ENCODE measurements at places on chromosomes 1 and 21.

DNA sequence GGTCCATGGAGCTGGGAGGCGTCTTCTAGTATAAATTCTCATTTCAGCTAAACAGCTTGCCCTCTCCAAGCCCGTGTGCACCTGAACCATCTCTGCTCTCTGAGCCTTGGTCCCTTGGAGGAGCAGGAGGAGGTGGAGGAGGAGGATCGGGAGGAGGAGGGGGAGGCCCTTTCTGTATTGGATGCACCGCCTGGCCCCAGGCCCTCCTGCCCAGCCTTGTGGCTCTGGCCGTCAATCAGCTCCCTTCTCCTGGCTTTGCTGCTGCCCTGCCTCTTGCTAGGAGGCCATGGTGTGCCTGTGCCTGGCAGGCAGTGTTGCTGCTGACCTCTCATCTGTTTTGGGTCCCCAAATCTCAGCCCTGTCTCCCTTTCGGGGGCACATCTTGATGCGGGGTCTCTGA lies 9.0 kb downstream of the COL18A1 start:
- no peak for DNase-seq

DNA sequence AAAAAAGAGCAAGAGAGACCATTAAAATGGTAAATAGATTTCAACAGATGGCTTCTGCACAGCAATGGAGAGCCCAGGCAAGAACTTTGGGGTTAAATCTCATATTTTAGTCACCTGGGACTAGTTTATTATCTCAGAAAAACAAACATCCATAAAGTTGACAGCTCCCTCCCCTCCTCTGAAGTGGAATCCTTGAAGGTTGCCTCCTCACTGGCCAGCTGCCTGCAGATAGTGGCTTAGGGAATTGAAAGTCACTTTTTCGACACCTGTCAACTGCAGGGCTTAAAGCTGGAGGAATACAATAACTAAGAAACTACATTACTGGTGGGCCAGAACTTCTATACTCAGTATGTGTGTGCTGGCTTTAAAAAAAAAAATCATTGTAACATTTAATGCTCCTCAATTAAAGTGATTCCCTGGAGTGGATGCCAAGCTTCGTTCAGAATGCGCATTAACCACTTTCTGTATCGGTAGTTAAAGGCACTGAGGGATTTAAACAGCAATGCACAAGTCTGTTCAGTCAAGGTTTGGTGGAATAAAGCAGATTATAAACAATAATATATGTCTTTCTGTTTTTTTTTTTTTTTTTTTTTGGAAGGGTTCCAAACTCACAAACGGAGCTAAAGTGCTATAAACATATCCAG lies 52.5 kb downstream of the LHX4 start:
- DNase-seq, result no peak

DNA sequence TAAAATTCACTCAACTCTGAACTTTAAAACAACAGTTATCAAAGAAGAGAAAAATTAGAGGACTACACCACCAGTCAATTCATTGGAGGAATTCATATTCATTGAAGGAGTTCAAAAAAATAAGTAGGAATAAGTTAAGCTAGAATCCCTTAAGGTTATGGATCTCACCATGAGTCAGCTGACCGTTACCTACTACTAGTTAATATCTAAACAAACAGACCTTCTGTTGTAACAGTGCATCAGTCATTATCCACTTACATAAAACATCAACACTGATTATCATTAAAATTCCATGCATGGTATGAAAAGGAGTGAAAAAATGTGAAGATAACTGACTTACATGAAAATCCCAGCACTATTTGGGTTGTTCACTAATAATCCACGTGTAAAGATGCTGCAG lies 44.9 kb downstream of the FOXJ3 start:
- no peak for DNase-seq

GRCh38 chr1:163046071-163046470 lies 23.1 kb upstream of the RGS4 start:
- DNase-seq, result no peak

GRCh38 chr1:216960716-216961115 lies 237.5 kb upstream of the ESRRG start:
- DNase-seq, result no peak

- DNase-seq, result no peak
Measured at GRCh38 chr1:227937838-227938145, 9.9 kb downstream of the WNT9A start.

GRCh38 chr1:16109571-16109970 lies 36.1 kb upstream of the FAM131C start:
- DNase-seq, result no peak

DNA sequence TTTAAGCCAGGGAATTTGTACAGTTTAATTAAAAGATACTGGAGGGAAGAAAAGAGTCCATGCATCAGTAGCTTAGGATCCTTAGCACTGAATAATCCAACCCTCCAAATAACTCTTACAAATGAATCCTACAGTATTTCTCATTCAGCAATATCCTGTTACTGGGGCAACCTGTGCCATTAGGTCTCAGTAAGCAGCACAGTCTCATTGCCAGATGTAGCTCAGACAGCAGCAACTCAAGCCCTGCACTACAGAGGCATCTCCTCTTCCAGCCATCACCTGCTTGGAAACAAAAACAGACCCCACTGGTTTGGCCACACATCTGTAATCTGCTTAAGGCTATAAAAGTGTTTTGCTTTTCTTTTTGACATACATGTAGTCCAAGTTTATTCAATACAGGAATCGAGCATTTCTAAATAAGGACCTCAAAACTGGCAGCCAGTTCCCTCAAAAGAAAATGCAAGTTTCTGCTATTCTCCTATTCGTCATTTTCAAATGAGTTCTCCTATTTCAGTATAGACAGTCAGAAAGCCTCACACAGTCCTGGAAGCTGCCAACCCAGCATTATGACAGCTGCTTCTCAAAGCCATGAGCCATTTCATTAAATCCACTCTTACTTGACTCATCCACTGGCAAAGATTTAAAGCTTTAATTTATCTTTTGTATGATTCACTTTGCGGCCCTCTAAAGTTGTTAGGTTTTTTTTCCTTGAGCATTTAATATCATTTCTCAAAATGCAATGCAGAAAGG lies 129.0 kb downstream of the APP start:
- DNase-seq, result no peak

DNA sequence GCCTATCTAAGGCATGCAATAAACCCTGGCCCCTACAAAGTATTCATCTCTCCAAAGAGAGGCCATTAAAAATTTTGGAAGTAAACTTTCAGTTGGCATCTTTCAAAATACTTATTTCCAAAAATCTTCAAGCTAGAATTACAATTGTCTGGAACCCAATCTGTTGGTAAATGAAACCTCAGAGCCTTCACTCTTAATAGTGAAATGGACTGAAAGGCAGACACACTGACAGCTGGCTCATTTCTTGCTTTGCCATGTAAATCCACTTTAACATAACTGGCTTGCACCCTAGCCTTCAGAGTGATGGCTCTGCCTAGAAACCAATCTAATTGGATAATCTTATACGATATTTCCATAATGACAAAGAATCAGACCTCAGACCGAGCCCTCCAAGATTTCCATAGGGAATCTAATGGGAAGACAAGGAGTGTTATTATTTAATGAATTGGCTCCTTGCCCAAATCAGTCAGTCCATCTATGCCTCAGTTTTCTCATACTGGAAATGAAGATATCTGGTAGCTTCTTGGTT lies 9.2 kb upstream of the PALMD start:
- no peak for DNase-seq

Measured in GM12865 (cell line).